ENCODE measurements at places on chromosomes 12 and 14.

DNA sequence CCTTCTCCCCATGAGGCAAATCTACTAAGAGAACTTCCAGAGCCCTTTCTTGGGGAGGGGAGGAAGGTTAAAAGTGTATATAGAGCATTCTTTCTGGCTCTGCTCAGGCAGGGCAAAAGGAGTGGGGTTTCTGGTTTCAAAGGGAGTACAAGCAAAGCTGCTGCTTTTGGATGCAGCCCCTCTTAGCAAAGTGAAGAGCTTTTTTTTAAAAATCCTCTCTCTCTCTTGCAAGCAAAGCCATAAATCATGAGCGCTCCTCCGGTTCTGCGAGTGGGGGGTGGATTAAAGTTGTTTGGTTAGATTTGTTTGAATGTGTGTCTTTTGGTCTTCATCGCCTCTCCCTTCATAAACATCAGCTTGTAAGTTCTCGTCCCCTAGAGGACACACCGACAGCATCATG, 546.6 kb upstream of the TBX3 start:
- no peak for DNase-seq

DNA sequence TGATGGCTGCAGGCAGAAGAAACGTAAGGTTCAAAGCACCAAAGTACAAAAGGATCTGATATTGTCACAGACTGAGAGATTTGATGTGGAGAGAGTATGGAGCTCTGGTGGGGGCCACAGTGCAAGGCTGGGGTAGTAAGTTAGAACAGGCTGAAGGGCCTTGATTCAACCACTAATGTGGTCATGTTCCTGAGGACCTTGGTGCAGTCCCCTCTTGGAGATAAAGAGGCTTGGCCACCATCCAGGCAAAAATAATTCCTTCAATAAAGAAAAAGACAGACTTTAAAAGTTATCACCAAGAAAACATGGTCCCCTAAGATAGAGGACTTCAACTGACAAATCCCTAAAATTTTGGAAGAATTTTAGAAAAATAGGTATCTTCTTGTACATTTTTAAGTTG, 17.4 kb downstream of the CAPZA3 start:
- no peak for DNase-seq

DNA sequence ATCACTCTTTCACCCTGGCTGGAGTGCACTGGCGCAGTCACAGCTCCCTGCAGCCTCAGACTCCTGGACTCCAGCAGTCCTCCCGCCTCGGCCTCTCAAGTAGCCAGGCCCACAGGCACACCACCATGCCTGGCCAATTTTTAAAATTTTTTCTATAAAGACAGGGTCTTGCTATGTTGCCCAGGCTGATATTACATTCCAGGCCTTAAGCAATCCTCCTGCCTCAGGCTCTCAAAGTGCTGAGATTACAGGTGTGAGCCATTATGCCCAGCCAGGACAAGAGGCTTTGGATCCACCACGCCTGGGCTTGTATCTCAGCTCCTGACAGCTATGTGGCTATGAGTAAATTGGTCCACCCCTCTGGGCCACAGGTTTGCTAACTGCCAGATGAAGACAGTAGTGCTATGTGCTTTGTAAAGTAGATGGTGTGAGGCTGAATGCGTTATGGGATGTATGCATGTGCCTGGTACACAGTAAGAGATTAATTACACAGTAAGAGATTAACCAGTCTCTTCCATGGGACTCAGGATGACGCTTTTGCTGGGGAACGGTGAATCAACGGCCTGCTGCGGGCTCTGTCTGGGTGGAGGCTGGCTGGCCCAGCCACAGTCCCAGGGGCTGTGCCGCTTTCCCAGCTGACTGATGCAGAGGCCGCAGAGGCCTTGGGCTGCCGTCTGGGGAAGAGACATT, 53.3 kb upstream of the NCOR2 start:
- peak; percentile 17 for DNase-seq

DNA sequence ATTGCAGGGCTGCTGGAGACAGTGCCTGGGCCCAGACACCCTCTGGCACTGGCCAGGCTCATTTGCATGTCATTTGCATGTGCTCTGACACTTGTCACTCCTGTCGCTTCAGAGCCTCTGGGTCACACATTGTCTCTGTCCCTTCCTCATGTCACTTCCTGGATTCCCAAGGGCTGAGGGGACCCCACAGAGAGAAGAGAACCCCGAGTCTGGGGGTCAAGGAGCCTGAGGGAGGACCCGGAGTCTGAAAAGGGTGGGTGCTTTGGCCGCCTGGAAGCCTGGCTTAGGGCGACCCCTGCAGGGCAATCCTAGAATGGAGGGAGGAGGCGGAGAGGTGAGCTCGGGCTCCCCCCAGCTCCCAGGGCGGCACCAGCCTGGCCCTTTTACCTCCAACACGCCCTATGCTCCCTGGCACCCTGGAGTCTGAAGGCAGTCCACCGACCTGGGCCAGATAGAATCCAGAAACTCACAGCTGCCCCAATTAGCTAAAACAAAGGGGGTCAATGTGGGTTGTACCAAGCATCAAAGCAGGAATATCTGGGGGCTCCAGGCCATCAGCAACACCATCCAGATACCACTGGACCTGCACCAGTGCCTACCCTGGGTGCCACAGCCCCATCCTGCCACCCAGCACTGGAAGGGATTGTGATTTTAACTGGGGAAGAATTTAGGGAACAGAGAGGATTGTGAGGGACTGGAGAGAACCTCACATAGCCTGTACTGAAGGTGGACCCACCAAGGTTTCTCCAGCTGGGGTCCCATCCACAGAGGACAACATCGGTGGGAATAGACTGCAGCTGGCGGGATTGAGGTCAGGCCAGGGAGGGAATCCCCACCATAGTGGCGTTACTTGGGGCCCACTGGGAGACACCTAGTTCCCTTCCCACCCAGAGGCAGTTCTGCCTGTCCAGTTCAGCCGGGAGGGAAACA, 21.8 kb upstream of the KRT78 start:
- peak; percentile 61 for DNase-seq

GRCh38 chr14:60722357-60723115, 1.6 kb downstream of the SIX4 start:
- peak; percentile 74 for DNase-seq

DNA sequence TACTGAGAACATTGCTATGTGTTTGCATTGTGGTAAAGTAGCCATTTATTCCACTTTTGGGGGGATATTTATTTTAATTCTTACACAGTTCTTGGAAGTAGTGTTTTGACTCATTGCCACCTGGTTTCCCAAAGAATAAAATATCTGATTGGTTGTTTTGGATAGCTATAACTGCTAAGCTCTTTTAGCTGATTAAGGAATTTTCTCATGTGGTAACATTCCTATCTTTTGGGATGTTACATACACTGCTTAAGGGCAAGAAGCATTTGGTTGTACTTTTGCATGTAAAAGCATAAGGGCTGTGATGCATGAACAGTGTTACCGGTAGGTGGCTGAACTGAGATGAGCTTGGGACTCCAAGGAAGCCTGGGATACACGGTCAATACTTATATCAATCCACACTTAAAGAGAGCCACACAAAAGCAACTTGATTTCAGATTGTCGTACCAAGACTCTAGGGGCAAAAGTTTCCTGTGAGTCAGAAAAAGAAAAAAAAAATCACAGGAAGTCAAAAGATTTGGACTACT, 71.4 kb upstream of the PRKD1 start:
- peak; percentile 11 for DNase-seq

DNA sequence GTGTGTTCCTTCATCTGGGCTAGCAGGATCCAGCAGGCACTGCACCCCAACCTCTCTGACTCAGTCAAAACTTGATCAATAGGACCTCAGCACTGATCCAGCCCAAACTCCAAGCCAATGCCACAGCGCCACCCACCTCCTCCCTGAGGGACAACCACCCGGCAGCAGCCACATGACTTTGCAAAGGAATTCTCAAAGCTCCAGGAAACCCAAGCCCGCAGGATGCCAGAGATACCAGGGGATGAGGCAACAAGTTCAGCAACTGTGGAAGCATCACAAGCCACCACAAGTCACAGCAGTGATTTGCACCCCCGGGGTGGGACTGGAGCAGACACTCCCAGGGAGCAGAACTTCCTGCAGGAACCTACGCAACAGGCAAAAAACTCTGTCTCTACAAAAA, 37.3 kb downstream of the ACTN1 start:
- DNase-seq: peak; percentile 100
